Cerebellar cortex (tissue), 1 donor: ENCODE measurements at places on chromosomes 5 and 9.

DNA sequence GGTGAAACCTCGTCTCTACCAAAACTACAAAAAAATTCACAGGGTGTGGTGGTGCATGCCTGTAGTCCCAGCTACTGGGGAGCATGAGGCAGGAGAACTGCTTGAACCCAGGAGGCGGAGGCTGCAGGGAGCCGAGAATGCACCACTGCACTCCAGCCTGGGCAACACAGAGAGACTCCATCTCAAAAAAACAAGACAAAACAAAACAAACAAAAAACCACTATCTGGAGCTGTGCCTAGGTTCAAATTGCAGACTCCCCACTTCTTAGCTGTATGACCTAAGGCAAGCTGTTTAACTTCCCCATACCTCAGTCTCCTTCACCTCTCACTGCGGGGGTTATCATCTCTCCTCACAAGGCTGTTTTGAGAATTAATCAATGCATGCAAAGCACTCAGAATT is 68.0 kb downstream of the MAPKAP1 start:
- DNase-seq = no peak

DNA sequence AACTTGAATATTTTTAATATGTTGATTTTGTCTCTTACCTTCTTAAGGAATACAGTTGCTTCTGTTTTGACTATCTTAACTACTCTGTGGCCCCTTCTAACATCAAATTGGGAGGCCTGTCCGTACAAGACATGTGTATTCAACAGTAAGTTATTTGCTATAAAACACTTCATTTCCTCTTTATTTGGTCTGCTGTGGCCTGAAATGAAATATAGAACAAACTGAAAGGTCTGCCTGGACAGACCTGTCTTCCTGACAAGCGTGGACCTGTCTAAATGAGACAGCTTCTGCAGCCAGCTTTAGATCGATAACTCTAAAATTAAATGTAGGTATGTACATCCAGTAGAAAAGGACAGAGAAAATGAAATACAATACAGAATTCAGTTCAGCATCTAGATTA is 2.2 kb upstream of the LPAR1 start:
- no peak for DNase-seq

DNA sequence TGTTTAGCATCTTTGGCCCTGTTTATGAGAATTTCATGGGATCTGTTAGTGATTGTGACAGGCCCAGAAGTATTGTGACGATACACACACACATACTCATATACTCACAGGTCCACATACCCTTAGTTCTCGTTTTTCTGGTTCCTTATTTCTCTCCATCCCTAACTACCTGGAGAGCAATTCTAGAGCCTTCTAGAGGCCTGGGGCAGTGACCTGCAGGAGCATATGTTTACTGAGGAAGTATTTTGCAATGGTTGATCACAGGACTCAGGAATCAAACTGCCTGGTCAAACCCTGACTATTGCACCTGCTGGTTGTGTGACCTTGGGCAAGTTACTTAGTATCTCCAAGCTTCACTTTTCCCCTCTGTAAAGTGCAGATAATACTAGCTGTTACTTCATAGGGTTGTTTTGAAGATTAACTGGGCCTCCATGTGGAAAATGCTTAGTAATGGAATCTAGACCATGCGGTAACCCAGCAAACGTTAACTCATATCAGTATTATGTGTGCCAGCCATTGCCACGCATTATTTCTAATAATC is 8.7 kb downstream of the PAPPA start:
- DNase-seq = no peak

DNA sequence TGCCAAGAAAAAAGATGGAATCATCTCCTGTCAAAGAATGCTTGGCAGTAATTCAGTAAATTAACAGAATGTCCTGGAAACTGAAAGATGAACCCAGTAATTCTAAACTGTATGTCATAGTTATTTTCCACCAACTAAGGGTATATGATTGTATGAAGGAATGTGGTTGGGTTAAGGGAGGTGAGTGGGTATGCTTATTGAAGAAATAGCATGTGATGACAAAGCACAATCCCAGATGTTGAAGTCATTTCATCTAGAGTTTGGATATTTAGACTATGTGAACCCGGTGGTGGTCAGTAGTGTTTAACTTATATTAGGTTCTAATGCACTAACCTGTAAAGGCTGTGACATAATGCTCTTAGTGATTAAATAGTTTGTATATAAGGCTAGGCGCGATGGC is 87.3 kb downstream of the CDKN2A start:
- DNase-seq = no peak

DNA sequence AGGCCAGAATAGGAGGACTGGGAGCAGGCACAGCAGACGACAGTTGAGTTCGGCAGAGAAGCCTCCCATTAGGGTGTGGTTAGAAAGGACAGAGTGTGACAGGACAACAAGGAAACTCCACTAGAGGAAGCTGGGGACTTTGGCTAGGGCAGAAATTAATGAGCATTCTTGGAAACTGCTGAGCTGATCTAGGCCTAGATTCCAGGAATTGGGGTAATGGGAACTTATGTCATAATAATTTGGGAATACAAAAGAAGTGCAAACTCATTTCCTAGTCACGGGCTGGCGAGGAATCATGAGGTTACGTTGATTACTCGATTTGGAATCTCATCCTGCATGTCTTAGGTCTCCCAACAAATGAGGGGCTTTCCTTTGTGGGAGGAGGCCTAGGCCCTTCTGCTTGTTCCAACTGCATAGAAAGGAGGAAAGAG is 144.6 kb upstream of the RPS23 start:
- no peak for DNase-seq

DNA sequence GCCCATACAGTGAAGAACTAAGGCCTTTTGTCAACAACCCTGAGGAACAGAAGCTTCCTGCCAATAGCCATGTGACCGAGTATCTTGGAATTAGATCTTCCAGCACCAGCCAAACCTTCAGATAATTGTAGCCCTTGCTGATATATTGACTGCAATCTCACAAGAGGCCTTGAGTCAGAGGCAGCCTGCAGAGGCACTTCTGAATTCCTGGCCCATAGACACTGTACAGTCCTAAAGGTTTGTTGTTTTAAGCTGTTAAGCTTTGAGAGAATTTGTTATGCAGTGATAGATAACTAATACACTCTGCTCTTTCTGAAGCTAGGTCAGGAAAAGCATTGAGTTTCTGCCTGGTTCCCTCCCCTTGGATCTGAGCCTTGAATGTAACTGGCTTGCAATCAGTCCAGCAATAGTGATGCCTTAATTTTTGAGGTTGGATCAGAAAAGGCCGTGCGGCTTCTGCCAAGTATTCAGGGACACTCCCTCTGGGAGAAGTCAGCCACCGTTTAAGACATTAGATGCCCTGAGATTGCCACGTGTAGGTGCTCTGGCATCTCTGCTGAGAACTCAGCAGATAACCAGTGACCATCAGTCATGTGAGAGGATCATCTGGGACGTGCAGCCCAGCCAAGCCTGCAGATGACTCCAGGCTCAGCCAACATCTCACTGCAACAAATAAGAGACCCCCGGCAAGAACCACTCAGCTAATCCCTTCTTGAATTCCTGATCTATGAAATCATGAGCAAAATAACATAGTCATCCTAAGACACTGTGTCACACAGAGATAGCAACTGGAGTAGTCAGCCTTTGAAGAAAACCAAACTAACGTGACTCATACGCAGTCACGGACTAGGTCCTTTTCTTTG is 126.8 kb upstream of the STC2 start:
- no peak for DNase-seq

GRCh38 chr5:69213513-69214215 is 21.0 kb upstream of the CDK7 start:
- DNase-seq = no peak

- DNase-seq = no peak
Observed at GRCh38 chr9:114792396-114792795, 13.4 kb downstream of the TNFSF15 start.

DNA sequence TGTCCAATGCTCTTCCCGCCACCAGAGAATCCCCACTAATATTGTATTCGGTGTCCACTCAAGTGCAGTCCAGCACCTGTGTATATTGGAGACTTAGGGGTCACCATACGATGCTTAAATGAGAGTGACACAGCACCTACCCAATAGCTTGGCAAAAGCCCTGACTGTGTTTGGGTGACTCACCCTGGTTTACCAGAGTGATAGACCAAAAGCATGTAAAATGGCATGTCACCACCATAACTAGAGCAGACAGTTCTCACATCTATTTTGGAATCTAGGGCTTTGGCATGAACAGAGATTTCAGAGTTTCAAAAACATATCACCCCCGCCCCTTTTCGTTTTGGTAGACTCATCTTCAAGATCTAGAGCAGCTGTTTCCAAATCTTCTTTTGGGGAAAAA is 217.3 kb upstream of the RASEF start:
- DNase-seq = no peak

DNA sequence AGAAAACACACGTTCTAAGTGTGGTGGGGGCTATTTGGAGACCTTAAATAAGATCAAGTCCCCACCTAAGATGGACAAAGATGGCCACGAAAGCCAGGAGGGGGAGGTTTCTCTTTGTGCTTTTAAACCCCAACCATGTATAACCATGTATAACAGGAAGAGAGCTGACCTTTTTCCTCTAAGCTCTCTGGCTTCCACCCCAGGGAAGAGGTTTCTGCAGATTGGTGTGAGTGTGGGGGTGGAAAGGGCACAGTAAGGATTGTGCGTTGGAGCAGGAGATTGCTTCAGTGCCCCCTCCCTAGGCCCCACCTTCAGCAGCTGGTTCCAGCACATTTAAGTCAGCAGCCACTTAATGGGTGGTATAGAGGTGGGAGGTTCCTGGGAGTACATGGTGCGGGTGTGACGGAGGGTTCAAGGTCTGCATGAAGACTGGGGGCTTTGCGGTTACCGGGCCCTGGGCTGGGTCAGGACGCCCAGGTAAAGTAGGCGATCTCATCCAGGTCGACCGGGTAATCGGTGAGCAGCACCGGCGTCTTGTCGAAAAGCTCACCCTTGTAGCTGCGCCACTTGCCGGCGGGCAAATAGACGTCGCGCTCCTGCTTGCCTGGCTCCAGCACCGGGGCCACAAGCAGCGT is 6.2 kb downstream of the MYORG start:
- no peak for DNase-seq

GRCh38 chr5:149731332-149731616 is 1.2 kb downstream of the PPARGC1B start:
- DNase-seq = no peak

GRCh38 chr9:134492281-134492691 is 149.3 kb upstream of the COL5A1 start:
- no peak for DNase-seq

DNA sequence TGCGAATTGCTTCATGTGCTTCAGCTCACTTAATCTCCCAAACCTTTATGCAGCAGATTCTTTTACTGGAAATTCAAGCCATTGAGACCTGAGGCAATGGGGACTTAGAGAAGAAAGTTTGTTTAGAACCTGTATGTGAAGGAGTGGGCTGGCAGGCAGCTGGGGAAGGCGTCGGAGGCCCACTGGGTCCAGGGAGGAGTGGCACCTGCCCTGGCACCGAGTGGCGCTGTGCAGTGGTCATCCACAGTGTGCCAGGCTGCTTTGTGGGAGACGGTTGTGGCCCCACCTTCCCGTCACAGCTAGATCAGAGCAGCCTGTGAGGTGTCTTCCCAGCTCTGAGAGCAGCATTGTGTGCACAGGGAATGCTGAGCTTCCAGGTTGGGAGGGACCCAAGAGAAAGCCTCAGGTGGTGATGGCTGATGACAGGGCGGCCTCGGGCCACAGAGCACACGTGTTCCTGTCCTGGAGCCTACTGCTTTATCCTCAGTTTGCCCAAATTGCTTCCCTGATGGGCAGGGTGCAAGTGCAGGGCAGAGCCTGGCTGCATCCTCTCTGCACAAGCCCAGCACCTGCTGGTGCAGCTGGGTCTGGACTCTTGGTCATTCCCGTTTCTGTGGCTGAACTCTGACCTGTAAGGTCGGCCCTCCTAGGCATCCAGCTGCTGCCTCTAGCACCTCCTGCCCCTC is 175.2 kb downstream of the CACNA1B start:
- no peak for DNase-seq

DNA sequence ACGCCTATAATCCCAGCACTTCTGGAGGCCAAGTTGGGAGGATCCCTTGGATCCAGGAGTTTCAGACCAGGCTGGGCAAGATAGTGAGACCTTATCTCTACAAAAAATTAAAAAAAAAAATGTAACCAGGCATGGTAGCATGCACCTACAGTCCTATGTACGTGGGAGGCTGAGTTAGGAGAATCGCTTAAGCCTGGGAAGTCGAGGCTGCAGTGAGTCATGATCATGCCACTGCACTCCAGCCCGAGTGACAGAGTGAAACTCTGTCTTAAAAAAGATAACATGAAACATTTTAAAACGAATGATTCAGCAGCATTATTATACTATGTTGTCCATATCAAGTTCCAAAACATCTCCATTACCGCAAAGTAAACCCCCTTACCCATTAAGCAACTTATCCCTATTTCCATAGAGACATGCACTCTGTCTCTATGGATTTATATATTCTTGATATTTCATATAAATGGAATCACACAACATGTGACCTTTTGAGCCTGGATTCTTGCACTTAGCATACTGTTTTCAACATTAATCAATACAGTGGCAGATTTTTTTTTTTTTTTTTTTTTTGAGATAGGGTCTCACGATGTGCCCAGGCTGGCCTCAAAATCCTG is 56.9 kb upstream of the MTMR12 start:
- DNase-seq = no peak

GRCh38 chr9:120561709-120562108 is 18.3 kb downstream of the CDK5RAP2 start:
- DNase-seq = no peak

DNA sequence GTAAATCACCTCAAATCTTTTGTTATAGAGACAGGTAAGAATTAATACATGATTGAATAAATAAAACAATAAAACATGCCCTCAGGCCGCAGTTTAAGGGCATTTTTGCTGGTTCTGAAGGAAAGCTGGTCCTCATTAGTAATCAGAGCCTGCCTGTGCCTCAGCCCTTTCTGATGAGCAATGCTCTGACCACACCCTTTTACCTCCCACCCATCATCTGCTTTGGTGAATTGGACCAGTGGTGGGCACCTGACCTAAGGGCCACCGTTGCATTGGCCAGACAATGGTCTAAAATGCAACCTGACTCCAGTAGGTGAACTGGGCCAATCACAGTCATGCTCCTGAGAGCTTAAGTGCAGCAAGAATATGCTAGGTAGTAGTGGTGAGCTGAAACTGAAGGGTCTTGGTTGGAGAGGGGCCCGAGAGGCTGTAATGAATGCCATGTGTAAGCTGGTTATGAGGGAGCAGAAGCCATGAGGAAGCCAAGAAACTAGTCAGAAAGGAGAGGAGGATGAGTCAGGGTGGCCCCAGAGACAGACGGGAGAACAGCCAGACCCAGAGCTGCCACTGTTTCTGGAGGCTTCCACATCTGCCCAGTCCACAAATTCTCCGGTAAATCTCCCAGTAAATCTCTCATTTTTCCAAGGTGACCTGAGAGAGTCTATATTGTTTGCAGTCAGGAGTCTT is 45.5 kb upstream of the ZSWIM6 start:
- DNase-seq = no peak

DNA sequence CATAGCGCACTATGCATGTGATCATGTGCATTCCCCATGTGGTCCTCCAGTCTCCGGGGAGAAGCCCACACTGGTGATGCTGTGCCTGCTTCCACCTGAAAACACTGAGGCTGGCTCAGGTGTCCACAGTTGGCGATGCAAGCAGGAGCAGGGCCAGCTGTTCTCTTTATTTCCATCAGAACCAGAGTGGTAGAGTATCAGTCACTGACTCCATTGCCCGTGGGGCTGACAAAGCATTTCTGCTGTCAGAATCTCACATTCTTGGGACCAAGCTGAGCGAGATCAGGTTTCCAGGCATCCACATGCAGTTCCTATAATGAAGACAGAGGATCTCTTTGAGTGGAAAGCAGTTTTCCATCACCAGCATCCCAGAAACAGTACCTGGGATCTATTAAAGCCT is 52.5 kb downstream of the GADD45G start:
- DNase-seq = no peak

GRCh38 chr5:71903808-71904207 is 184.7 kb downstream of the CARTPT start:
- DNase-seq = no peak
